ENCODE measurements at places on chromosomes 11 and 22. TPM values are rescaled to one million over a fixed set of nuclear protein-coding genes. Genes with fewer than 3 reads are reported as not detected.

NELL1 gene
- not detected for total RNA-seq

MMP12 gene
- total RNA-seq, result not detected

VSIG10L2 gene
- not detected for total RNA-seq

TRIM49 gene
- not detected for total RNA-seq

DNHD1 gene
- total RNA-seq, result 44.1 TPM

TNNT3 gene
- 21.9 TPM for total RNA-seq

GRCh38 chr22:21726650-21727049 is 8.9 kb downstream of the YPEL1 start:
- H3K4me3 ChIP-seq, result no peak overlapping the region
- no peaks in the 10 kb centered on the region for H3K36me3 ChIP-seq
- no peaks in the 10 kb centered on the region for H3K27me3 ChIP-seq
- peaks cover 11% of the 10 kb centered on the region for H3K4me1 ChIP-seq
- no peak for DNase-seq

GRCh38 chr22:19823902-19824211 is 30.8 kb downstream of the GNB1L start:
- no peak for DNase-seq
- no peak overlapping the region for H3K4me3 ChIP-seq
- no peak overlapping the region for H3K27ac ChIP-seq
- H3K27me3 ChIP-seq, result no peaks in the 10 kb centered on the region
- H3K4me1 ChIP-seq, result no peaks in the 10 kb centered on the region

GRCh38 chr11:113162592-113162962 is 151.8 kb upstream of the TTC12 start:
- no peaks in the 10 kb centered on the region for H3K36me3 ChIP-seq
- H3K27ac ChIP-seq, result no peak overlapping the region
- DNase-seq, result no peak
- no peaks in the 10 kb centered on the region for H3K4me1 ChIP-seq
- H3K4me3 ChIP-seq, result no peak overlapping the region
- H3K27me3 ChIP-seq, result no peaks in the 10 kb centered on the region

DNA sequence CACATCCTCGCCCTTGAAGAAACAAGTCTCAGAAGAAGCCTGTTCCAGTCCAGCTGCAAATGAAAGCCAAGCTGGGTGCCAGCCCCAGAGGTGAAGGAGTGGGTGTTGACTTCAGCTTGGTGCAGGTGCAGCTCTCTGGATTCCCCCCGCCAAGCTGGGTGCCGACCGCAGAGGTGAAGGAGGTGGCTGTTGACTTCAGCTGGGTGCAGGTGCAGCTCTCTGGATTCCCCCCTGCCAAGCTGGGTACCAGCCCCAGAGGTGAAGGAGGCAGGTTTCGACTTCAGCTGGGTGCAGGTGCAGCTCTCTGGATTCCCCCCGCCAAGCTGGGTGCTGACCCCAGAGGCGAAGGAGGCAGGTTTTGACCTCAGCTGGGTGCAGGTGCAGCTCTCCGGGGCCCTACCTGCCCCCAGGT is 1234.0 kb downstream of the TBC1D22A start:
- H3K27me3 ChIP-seq, result no peaks in the 10 kb centered on the region
- H3K4me1 ChIP-seq, result no peaks in the 10 kb centered on the region
- no peak overlapping the region for H3K4me3 ChIP-seq
- H3K27ac ChIP-seq, result no peak overlapping the region
- no peaks in the 10 kb centered on the region for H3K36me3 ChIP-seq

DNA sequence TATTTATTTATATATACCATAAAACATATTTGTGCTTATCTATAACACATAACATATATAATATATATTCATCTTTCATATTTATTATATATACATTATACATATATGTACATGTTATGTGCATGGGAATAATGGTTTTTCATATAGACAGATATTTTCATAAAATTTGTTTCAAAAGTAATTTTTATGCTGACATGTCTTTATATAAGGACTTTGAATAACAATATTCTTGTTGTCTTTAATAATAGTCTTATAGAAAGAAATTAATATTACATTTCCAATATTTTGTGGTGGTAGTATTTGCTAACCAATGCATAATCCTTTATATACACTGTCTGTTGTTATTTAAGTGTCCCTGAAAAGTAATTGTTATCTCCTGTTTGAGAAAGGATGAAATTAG is 49.6 kb downstream of the GRM5 start:
- H3K4me1 ChIP-seq, result no peaks in the 10 kb centered on the region
- no peak for DNase-seq
- no peak overlapping the region for H3K4me3 ChIP-seq

GRCh38 chr11:133082841-133083488 is 449.3 kb downstream of the OPCML start:
- H3K27ac ChIP-seq, result no peak overlapping the region
- H3K27me3 ChIP-seq, result peaks cover 12% of the 10 kb centered on the region
- DNase-seq, result peak; percentile 10
- H3K4me1 ChIP-seq, result peaks cover 8% of the 10 kb centered on the region

GRCh38 chr11:86889001-86889341 is 66.2 kb downstream of the FZD4 start:
- H3K27me3 ChIP-seq, result peaks cover 3% of the 10 kb centered on the region
- H3K4me3 ChIP-seq, result no peak overlapping the region
- no peaks in the 10 kb centered on the region for H3K36me3 ChIP-seq
- H3K4me1 ChIP-seq, result no peaks in the 10 kb centered on the region
- DNase-seq, result no peak
- no peak overlapping the region for H3K27ac ChIP-seq

DNA sequence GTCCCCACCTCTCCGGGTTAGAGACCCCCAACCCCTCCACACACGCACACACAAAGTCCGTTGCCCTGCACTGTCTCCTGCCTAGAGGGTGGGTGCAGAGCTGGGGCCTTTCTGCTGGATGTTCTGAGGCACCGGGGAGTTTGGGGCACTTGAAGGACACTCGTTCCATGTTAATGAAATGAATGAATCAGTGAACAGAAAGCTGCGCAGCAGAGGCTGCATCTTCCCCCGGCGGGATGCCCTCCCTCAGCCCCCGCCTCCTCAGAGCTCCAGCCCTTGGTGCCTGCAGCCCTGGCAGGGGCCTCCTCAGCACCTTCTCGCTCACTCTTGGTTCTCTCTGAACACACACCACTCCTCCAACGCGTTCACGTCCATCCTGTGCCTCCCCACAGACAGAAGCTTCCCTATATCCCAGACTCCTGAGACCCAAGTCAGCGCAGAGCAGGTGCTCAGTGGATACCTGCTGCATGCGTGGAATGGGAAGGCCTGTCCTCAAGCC is 611.9 kb downstream of the TBC1D22A start:
- H3K4me1 ChIP-seq, result no peaks in the 10 kb centered on the region
- H3K36me3 ChIP-seq, result no peaks in the 10 kb centered on the region
- no peak overlapping the region for H3K4me3 ChIP-seq
- no peaks in the 10 kb centered on the region for H3K27me3 ChIP-seq
- no peak overlapping the region for H3K27ac ChIP-seq

GRCh38 chr22:19806213-19807160 is 45.9 kb downstream of the TBX1 start:
- peaks cover 15% of the 10 kb centered on the region for H3K4me1 ChIP-seq
- no peaks in the 10 kb centered on the region for H3K27me3 ChIP-seq
- no peak overlapping the region for H3K4me3 ChIP-seq
- H3K36me3 ChIP-seq, result peaks cover 24% of the 10 kb centered on the region
- no peak overlapping the region for H3K27ac ChIP-seq

- H3K27ac ChIP-seq, result no peak overlapping the region
- peaks cover 10% of the 10 kb centered on the region for H3K27me3 ChIP-seq
- no peak overlapping the region for H3K4me3 ChIP-seq
These were observed 13.8 kb downstream of the PAMR1 start for GRCh38 chr11:35511666-35512065.

DNA sequence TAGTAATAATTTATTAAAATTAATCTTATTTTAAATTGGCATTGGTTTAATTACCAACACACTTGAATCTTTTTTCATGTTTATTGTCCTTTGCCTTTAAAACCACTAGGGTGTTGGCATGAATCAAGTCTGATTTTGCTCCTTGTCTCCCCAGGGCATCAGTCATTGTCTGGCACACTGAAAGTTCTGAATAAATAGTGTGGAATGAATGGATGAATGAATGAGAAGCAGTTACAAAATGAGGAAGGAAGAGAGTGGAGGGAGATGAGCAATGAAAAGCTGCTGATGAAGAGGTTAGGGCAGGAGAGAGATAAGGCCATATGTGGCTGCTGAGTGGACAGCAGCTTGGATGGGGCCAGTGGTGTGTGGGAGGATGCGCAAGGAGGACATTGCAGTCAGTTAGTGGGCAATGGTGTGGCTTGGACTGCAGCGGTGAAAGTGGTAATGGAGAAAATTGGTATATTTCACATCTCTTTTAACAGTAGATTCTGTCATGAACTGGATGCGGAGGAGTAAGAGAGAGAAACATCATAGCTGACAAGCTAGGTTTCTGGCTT is 132.0 kb downstream of the SPON1 start:
- no peaks in the 10 kb centered on the region for H3K36me3 ChIP-seq

- no peaks in the 10 kb centered on the region for H3K27me3 ChIP-seq
- no peaks in the 10 kb centered on the region for H3K4me1 ChIP-seq
- H3K27ac ChIP-seq, result no peak overlapping the region
- no peak for DNase-seq
- peaks cover 59% of the 10 kb centered on the region for H3K36me3 ChIP-seq
These were observed 15.3 kb downstream of the HDHD5 start for GRCh38 chr22:17143826-17144225.

DNA sequence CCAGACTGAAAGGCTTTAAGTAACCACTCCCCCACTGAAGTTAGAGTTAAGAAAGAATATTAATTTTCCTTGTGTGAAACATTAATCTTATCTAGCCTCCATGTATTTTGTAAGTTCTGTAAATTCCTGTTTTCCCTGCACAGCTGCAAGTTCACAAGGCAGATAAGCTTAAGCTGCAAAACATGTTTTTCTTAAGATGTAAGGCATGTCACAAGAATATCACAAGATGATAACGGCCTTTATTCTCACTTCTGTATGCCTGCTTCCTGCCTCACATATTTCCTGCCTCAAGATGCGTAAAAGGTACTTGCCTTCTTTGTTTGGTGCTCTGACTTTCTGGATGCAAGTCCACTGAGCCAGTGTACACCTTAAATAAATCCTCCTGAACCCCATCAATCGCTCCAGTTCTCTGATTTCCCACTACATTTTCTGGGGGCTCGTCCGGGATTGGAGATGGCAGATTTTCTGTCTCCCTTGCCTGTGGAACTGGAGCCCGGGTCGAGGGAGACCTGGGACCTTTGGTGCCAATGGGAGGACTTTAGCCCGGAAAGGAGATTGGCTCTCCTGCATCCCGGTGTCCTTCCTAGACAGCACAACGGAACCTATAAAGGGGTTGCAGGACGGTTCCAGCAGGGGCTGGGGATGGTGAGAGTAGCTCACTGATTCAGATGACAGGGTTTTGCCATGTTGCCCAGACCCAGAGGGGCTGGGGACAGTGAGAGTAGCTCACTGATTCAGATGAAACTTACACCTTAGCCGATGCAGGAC is 30.2 kb downstream of the PPARA start:
- H3K27ac ChIP-seq, result no peak overlapping the region
- H3K36me3 ChIP-seq, result peaks cover 8% of the 10 kb centered on the region
- no peak overlapping the region for H3K4me3 ChIP-seq
- H3K4me1 ChIP-seq, result no peaks in the 10 kb centered on the region
- no peaks in the 10 kb centered on the region for H3K27me3 ChIP-seq

DNA sequence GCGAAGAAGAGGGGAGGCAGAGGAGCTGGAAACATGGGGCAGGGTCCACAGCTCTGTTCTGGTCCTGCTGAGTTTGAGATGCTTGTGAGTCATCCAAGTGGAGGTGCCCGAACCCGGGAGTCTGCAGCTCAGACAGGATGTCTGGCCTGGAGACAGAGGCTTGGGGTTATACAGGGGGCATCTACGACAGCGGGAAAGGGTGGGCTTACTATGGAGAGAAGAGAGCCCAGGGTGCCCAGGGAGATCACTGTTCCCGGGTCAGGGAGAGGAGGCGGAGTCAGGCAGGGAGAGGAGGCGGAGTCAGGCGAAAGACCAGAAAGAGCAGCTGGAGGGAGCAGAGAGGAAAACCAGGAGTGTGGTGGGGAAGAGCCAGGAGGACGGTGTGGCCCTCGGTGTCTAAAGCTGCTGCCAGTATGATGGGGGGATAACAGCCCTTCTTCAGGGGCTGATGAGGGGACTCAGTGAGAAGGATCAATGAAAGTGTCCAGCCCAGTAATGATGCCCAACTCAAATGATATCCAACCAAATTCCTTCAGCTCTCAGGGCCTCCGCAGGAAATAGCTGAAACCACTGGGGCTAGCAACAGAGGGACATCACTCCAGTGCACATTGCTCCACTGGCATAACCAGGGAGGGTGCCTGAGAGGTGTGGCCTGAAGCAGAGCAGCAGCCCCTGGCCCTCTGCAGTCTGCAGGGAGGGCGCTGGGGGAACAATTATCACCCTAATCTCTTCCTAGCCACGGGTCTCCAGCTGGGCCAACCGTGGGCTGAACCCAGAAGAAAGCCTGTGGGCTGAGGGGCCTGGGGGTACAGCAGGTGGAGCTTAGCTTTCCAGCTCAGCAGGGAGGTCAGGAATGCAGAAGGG is 2.6 kb upstream of the LTBP3 start:
- no peaks in the 10 kb centered on the region for H3K27me3 ChIP-seq
- H3K27ac ChIP-seq, result no peak overlapping the region
- DNase-seq, result peak; percentile 42
- no peak overlapping the region for H3K4me3 ChIP-seq
- H3K4me1 ChIP-seq, result peaks cover 80% of the 10 kb centered on the region

DNA sequence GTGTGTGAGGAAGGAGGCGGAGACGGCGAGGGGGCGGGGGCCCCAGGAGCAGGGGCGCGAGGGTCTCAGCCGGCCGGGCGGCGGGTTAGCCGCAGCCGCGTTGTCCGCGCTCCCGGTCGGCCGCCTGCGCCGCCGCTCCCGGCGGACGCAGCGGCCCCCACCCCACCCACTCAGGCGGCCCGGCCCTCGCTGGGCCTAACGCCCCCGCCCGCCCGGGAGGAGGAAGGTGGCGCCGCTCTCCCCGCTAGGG is at the start of gene FCHSD2:
FCHSD2 (minus strand) TSS at position 191 of the 250 bp plus-strand sequence. CDS start 441 bp downstream, outside the sequence.
- no peaks in the 10 kb centered on the region for H3K27me3 ChIP-seq
- peaks cover 5% of the 10 kb centered on the region for H3K36me3 ChIP-seq
- DNase-seq, result no peak
- H3K4me3 ChIP-seq, result peak within 1 kb of the TSS; percentile 98
- peaks cover 27% of the 10 kb centered on the region for H3K4me1 ChIP-seq
- peak within 1 kb of the TSS; percentile 98 for H3K27ac ChIP-seq

DNA sequence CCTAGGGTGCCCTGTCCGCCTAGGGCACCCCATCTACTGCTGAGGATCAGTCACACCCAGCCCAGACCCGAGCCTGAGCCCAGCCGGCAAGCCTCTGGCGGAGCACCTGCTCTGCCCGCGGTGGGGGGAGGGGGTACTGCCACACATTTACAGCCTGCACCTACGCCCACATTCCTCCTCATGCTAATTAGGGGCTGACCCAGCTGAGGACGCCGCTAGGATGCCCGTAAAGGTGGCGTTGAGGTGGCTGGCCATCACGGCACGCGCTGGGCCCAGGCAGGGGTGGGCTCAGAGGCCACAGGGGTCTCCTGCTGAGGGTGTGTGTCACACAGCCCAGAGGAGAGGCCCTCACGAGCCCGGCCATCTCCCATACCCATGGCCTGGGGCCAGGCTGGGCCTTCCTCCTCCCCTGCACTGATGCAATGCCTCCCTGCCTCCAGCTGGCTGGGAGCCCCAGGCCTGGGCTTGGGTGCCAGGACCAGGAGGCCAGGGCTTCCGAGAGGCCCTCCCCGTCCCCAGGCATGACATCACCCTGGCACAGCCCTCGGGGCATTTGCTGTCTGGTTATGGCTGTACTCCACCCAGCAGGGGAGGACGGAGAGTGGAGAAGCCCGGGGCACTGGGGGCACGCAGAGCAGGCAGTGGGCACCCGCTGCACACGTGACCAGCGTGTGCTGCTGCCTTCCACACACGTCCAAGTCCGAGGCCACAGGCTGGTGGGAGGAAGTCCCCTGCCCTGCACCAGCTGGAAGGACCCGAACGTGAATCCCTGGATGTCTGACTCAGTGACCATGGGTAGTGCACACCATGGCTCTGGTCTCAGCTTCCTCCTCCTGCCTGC is 12.7 kb downstream of the DUSP8 start:
- no peak overlapping the region for H3K4me3 ChIP-seq
- H3K36me3 ChIP-seq, result peaks cover 7% of the 10 kb centered on the region
- no peaks in the 10 kb centered on the region for H3K4me1 ChIP-seq
- no peak for DNase-seq
- H3K27me3 ChIP-seq, result no peaks in the 10 kb centered on the region

Measured in CD4-positive, alpha-beta T cell (primary cell).